ENCODE measurements at places on chromosomes 13 and 19.
A peak's percentile ranks its signal among the peaks of the same experiment; 100 is the strongest.

DNA sequence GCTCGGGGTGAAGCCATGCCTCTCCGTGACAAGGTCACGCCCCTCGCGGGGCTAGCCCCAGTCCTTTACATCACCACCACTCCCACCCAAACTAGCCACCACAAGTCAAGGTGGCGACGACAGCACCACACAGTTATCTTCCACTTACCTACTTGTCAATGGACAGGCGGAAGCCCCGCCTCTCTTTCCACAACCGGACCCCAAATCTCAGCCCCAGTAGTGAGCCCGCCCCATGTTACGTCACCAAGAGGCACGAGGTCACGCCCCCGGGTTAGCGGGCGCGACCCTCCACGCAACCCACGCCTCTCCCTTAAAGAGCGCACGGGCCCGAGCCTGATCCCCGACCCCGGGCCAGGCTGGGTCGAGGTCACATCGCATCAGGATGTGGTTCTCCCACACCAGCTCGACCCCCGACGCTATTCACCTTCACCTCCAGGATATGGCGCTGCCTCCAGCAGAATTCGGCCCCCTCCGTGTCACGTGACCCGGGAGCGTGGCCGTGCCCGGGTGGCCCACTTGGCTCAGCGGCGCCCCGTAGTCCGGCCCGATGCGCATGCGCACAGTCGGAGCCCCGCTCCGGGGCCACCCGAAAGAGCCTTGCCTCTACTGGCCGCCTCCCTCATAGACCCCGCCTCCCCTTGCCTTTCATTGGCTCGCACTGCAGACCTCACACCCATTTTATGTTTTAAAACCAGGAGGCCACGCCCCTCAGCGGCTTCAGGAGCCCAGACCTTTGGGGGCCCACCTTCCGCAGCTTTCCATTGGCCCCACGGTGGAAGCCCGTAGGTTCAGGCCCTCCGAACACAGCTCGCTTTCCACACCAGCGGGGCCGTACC, 18.2 kb downstream of the SYDE1 start:
- peak; percentile 97 for DNase-seq

DNA sequence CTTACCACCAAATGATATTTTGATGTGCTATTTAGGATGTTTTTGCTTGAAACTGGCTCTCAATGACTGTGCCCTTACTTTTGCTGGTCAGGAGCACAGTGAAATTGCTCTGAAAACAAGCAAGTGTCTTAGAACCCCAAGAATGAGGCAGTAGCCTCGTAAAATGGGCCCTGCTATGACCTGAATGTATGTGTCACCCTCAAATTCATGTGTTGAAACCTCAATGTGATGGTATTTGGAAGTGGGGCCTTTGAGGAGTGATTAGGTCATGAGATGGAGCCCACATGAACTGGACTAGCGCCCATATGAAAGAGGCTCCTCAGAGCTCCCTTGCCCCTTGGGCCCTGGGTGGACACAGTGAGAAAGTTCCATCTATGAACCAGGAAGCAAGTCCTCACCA, 155.2 kb downstream of the ZIC5 start:
- no peak for DNase-seq

GRCh38 chr19:45179072-45179891, 698 bp downstream of the BLOC1S3 start:
- peak; percentile 42 for DNase-seq

DNA sequence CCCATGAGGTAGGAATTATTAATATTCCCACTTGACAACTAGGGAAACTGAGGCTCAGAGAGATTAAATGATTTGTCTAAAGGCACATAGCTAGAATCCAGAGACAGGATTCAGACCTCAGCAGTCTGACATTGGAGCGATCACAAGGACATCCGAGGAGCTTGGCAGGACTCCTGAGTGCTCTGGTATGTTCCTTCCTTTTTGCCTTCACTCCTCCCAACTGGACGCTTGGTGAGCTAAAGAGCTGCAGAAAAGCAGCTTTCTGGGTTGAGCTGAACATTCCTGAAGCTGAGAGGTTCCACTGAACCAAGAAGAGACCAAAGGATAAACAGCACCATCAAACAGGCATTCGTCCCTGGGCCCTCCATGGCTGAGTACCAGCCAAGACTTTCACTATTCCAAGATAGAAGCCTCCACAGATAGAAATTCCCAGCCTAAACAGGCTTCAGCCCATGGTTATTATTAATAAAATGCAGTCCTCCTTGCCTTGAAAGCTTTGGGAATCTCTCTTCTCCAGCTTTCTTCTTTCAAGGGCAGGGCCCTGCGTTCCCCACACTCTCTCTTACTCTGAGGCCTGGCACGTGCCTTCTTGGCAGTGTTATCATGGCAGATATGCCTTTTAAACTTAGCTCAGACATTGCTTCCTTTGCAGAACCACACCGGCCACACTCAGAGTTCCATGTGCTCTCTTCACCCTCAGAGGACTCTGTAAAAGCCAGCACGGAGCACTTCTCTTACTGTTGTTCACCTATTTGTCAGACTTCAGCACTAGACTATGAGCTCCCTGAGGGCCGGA, 97.1 kb downstream of the CYSLTR2 start:
- no peak for DNase-seq

- no peak for DNase-seq
Observed at GRCh38 chr13:40514802-40515201, 151.6 kb downstream of the FOXO1 start.

GRCh38 chr13:110557610-110558305, 3.8 kb downstream of the RAB20 start:
- no peak for DNase-seq

- no peak for DNase-seq
Observed at GRCh38 chr13:84131249-84131648, 249.0 kb upstream of the SLITRK1 start.

DNA sequence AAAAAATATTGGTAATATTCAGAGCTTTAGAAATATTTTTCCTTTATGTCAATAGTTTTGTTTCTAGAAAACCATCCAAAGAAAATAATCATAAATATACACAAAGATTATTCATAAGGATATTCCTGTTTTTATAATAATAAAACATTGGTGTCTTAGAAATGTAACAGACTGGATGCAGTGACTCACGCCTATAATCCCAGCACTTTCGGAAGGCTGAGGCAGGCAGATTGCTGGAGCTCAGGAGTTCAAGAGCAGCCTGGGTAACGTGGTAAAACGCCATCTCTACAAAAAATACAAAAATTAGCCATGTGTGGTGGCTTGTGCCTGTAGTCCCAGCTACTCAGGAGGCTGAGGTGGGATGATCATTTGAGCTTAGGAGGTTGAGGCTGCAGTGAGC, 106.8 kb downstream of the DHRS12 start:
- DNase-seq = no peak

DNA sequence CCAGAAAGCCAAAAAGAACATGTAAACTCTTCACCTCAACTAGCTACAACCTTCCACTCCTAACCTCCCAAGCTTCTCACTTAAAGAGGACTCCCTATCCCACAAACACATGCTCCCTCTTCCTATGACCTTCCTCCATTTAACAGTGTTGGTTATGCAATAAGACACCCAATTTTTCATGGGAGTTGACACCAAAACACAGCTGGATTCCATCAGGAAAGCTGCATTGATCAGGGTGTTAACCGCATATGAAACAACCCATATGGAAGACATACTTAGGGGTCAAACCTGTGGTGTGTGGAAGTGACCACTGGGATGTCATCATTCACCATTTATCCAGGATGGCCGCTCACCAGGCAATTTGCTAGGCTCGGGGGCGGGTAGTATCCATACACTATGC, 21.9 kb downstream of the ZNF473 start:
- DNase-seq = no peak

GRCh38 chr19:50300814-50301606, 28.2 kb downstream of the KCNC3 start:
- DNase-seq = no peak

GRCh38 chr19:10102787-10103236, 334 bp upstream of the ANGPTL6 start:
- DNase-seq = no peak
